Pancreas (tissue), 10 donors: ENCODE measurements at places on chromosomes 13 and 19.

DNA sequence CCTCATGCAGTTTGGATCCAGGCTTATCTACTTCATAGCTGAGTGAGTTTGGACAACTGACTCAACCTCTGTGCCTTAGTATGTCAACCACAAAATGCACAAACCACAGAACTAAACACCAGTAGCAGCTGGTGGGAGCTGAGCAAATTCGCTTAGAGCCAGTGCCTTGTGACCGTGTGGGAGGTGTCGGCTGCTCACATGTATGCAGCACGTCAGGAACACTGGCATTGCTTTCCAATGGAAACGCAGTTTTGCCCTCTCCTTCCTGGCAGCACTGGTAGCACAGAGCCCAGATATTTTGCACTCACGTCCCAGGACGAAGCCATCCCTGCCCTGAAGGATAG lies 8.3 kb upstream of the NTN5 start:
- no peak for DNase-seq

DNA sequence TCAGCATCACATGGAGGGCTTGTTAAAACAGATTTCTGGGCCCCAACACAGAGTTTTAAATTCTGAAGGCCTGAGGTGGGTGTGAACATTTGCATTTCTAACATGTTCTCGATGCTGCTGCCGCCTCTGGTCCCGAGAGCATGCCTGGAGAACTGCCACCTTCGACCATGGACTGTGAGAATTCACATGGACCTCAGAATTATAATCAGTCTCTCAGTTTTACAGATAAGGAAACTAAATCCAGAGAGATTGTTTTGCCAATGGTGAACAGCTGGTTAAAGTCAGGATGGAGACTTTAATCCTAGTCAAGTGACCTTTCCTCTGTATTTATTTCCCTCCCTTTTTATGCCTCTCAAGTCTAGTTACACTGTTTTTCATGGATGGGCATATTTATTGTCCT lies 14.7 kb downstream of the ALOX5AP start:
- DNase-seq, result no peak

- DNase-seq, result peak; percentile 40
These were observed 665 bp downstream of the ZNF347 start for GRCh38 chr19:53158119-53158656.

- no peak for DNase-seq
These were observed 1653.4 kb downstream of the SLITRK5 start for GRCh38 chr13:89324582-89324981.

DNA sequence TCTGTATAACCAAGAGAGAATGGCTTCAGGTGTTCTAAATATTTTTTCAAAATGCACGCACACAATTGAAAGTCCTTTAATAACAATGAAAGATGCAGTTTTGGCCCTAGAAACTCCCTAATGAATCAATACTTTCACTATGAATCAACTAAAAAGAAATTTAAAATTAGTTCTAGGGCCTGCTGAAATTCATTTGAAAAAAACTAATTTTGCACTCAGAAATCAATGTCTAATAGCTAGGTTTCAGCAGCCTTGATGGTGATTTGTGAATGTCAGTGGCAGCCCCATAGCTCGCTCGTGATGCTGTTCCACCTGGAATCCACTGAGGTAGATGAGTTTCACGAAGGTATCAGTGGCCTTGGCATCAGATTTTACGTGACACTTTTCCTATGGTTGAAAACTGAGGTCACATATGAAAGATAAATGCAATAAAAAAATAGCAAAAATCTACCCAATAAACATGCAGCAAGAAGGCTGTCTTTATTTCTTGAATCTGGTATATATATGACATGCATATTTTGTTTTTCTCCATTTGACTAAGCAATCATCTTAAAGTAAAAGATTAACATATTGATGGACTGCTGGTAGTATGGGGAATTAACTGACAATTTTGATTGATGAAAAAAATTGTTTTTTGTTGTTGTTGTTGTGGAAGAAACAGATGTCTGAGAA lies 141.0 kb downstream of the AKAP11 start:
- DNase-seq, result no peak

DNA sequence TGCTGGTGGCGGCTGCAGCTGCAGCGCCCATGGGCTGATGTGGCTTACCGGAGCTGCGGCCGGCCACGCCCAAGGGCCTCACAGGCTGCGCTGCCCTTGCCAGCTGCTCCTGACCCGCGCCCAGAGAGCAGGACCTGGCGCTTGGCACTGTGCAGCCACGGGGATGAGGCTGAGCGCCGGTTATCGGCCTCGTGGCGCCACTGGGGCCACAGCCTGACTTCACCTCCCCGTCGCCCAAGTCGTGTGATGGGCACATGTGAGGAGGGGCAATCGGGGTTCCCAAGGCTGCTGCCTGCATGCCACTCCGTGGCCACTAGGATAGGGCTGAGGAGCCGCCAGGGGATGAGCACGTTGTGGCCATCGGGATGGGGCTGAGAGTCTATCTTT lies 77.2 kb upstream of the PABPC3 start:
- no peak for DNase-seq

- no peak for DNase-seq
These were observed 4.7 kb upstream of the SIGLECL1 start for GRCh38 chr19:51246164-51246552.

GRCh38 chr19:19533841-19534240 lies 4.2 kb upstream of the CILP2 start:
- DNase-seq, result no peak
